ENCODE measurements at places on chromosomes 11 and 22. TPM values are rescaled to one million over a fixed set of nuclear protein-coding genes. Genes with fewer than 3 reads are reported as not detected.

- no peak for DNase-seq
Measured at GRCh38 chr11:14242733-14243132, 116.2 kb downstream of the RRAS2 start.

DNA sequence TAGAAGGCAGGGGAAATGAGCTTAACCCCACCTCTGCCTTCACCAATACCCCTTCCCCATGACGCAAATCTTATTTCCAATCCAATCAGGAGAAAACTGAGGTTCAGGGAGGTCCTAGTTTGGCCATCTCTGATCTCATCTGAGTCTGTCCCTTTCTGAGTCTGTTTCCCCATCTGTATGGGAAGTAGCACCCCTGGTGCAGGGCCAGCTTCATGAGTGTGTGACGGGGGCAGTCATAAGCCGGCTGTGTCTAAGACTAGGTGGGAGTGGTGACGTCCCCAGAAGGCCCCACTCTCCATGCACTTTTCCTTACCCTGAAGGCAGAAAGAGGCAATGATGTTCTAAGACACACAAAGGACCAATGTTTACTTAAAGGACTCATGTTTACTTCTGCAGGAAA is 72.3 kb downstream of the MN1 start:
- no peak for DNase-seq

DNA sequence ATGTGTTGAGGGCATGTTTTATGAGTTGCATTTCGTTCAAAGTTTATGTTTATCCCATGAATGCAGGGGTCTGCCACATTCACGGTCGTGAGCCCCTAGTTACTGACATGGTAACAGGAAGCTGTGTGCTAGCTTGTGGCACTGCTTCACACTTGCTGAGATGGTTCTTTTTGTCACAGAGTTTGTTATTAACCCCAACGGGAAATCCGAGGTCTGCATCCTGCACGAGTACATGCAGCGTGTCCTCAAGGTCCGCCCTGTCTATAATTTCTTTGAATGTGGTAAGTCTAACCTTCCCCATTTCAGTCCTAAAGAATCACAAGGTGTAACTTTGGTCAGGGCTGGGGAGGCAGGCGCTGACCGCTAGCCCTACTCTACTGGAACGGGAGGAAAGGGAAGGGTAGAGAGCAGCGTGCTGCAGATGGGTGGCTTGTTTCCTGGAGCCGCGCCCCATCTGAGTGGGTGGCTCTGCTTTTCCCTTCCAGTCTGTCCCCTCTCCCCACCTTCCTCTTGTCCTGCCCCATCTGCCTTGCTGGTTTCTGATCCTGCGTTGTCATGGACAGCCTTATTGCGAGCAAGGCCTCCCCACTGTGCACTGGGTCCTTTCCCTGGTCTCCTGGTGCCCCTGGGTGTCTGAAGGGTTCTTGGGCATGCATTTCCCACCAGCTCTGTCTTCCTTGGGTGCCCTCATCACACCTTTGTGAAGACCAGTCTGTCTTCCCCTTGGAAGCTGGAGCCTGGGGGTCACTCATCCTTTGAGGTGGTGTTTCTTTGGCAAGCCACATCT is 11.8 kb downstream of the DGCR8 start:
- DNase-seq: no peak

GRCh38 chr22:45441138-45441537 is 27.6 kb downstream of the RIBC2 start:
- peak; percentile 41 for DNase-seq

DNA sequence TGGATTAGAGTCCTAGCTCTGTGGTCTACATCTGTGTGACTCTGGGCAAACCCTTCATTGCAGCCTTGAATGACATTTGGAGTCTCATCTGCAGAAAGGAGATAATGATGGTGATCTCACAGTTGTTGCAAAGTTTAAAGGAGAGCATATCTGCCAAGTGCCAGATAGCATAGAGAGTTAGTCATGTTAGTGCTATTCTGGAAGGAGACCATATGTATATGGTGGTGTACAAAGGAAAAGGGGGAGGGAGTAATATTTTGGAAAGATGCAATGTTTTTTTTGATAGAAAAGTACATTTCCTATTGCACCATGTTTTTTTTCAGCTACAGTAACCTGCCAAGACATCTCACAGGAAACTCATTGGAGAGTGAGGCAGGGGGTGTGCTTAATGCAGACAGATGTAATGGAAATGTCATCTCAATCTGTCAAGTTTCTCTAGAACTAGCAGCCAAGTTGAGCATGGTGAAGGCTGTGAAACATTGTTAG is 92.1 kb upstream of the NARS2 start:
- DNase-seq: no peak

DNA sequence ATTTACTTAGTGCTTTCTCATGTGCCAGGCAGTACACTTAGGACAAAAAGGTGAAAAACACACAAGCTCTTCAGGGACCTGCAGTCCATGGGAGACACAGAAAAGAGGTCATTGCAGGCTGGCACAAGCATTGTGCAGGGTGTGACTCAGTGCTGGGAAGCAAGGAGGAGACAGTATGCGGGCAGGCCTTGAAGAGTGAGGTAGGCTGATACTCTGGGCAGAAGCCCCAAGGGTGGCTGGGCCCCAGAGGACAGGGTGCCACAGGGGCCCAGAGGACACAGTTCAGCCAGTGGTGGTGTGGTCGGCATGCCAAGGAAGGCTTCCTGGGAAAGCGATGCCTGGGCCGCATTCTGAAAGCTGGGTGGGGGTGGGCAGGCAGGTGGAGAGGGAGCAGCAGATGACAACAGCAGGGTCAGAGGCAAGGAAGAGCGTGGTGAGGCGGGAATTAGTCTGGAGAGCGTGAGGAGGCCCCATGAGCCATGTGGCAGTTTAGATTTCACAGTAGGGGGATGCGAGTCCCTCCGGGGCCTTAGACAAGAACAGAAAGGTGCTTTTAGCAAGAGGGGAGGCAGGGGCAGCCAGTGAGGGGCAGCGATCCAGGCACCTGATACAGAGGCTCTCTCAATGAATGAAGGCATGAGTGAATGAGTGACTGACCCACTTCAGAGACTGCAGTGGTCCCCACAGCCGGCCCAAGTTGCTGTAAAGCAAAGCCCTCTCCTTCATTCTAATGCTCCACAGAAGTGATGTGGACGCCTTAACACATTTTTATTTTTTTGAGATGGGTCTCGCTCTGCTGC is 6.8 kb downstream of the C11orf24 start:
- no peak for DNase-seq

DNA sequence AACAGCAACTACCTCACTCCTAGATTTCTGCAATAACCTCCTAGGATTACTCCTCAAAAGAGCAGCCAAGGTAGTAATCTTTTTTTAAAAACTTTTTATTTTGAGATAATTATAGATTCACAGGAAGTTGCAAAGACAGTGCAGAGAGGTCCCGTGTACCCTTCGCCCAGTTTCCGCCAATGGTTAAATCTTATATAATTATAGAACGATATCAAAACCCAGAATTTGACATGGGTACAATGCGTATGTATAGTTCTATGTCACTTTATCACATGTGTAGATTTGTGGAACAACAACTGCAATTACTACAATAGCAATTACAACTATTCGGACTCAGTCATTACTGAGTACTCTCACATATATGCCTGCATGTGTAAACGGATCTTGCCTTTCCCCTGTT is 94.8 kb upstream of the APOA1 start:
- DNase-seq: peak; percentile 41

- no peak for DNase-seq
Measured at GRCh38 chr22:25406510-25407210, 157.8 kb upstream of the GRK3 start.

GRCh38 chr11:117438371-117439000 is 110.8 kb downstream of the CEP164 start:
- no peak for DNase-seq

DNA sequence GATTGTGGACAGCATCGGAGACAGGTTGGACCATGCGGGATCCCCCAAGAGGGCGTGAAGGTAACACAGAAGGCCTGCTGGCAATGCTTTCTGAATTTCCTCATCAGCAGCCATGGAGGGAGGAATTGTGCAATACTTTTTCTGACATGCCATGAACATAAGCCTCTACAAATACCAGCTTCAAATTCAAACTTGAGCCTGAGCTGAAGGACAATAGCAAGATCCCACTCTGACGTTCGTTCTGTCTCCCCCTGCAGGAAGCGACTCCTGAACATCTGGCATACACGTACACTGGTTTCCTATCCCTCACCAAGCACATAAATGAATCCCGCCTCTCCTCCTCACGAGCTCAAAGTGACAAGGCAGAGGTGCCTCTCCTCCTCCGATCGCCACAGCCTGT is 312.2 kb downstream of the BRD1 start:
- DNase-seq: no peak

DNA sequence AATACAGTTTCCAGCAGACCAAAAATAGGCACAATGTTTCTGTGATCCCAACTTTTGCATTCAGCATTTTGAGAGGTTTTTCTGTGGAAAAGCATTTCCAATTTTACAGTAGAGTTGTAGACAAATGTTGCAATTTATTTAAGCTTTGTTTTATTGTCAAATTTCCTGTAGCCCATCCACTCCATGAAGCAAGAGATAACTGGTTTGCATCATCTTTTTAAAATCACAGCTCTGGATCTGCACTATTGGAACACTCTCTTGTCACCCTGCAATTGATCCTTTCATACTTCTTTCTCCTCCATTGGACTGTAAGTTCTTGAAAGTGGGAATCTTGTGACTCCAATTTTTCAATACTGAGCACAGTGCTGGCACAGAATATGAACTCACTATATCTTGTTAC is 86.0 kb downstream of the MAML2 start:
- DNase-seq: no peak

DNA sequence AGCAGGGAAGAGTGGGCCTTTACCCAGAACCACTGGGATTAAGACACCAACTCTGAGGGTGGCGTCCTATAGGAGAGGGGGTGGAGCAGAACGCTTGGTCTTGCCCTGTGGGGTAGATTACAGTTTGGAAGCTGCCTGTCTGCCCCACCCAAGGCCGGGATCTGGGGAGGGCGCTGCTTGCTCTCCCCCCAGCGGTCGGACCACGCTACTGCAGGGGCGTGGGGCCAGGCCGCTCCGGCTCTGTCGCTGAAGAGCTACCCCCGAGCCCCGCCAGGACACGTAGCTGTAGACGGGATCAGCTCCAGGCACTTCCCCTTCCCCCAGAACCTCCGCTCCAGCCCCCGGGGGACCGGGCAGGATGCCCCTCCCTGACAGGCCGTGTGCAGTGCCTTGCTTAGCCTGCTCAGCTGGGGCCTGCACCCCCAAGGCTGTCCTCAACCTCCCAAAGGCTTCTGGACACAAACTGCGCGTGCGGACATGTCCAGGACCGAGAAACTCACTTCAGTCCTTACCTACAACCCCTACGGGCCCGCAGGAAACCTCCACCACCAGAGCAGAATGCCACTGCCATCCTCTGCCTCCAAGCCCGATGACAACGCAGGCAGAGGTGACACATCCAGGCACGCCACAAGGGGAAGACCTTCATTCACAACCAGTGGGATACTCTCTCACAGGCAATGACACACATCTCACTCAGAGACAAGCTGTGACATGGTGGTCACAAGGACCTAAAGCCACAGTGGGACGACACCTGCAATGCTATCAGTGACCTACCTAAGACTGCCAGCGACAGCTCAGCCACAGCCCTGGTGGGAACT is 3.6 kb downstream of the AHNAK start:
- peak; percentile 84 for DNase-seq

GRCh38 chr22:21945453-21946261 is 7.0 kb downstream of the PPM1F start:
- DNase-seq: peak; percentile 6

GRCh38 chr22:29519996-29520395 is 33.6 kb downstream of the THOC5 start:
- no peak for DNase-seq

- no peak for DNase-seq
Measured at GRCh38 chr11:103648670-103649400, 387.6 kb upstream of the DDI1 start.

GRCh38 chr11:24312464-24313238 is 184.2 kb upstream of the LUZP2 start:
- no peak for DNase-seq

GRCh38 chr22:20243537-20244249 is 24.4 kb downstream of the RTN4R start:
- DNase-seq: peak; percentile 56

DNA sequence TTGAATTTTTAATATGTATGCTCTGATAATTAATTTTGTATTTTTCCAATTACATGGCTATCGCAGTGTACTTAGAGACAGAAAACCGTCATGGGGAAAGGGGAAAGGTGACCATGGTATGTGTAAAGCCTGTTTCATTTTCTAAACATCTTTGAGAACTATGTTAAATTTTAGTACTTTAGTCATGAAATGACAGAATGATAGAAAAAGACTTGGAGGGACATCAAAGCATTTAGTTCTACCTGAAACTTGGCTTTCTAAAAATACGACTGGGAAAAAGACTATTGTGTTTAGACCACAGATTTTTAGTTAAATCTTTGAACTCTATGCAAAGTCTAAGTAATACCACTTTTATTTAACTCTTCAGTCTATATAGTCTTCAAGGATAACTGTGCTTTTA is 54.1 kb downstream of the MAML2 start:
- DNase-seq: no peak

DNA sequence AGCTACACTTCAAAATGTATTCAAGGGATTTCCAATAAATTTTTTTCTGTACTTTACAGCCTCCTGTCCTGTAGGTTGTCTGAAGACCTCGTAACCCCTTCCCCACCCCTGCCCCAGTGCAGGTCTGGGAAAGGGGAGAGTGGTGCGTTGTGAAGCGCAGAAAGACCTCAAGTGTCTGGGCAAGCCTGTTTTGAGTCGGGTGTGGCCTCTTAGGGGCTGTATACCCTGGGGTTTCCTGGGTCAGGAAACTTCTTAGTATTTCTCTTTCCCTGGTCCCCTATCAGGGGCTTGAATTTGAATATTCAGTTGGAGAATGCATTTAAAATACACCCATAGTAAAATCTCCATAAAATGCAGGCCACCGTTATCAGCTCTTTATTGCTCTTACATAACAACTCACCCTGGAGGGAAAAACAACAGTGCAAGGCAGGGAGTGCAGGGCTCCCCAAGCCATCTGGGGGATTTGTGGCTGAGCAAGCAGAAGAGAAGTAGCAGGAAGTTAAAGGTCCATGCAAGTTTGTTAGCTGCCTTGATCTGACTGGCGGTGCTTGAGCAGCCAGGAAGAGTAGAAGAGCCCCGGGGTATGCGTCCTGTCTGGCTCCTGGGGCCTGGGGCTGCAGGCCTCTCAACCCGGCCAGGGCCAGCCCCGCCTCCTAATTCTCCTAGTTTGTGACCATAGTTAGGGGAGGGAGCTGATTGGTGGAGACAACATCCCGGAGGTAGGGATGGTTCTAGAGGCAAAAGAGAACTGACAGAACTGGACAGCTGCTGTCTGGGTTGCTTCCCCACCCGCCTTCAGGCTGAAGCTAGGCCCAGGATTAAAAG is 25.7 kb downstream of the ARHGAP1 start:
- no peak for DNase-seq

GRCh38 chr11:94767701-94768601 is at the start of gene AMOTL1:
AMOTL1 (plus strand) TSS chr11:94768356; CDS start chr11:94768512, 156 bp downstream.
- no peak for DNase-seq

GRCh38 chr22:37486224-37486845 is at the start of gene MFNG:
MFNG (minus strand) TSS chr22:37486384; CDS start chr22:37486177, 207 bp downstream.
- peak; percentile 61 for DNase-seq

Gene GCAT
- total RNA-seq: 1.1 TPM

Gene TSPAN18
- 9.1 TPM for total RNA-seq

Gene GAL3ST3
- not detected for total RNA-seq

Gene GRM5
- total RNA-seq: not detected

Gene OAF
- total RNA-seq: 4.6 TPM

Gene DRICH1
- 2.9 TPM for total RNA-seq

Gene DERL3
- 1.6 TPM for total RNA-seq

Gene PANX2
- total RNA-seq: not detected

Gene ANO1
- not detected for total RNA-seq

Gene SPA17
- total RNA-seq: 1.0 TPM
